ENCODE measurements at places on chromosomes 1 and 21.

- no peak for DNase-seq
Observed at GRCh38 chr1:9363061-9363471, 70.4 kb downstream of the SPSB1 start.

GRCh38 chr21:18493422-18493821 is 89.8 kb upstream of the TMPRSS15 start:
- no peak for DNase-seq

- DNase-seq = no peak
Observed at GRCh38 chr21:31294691-31295090, 49.4 kb downstream of the TIAM1 start.

DNA sequence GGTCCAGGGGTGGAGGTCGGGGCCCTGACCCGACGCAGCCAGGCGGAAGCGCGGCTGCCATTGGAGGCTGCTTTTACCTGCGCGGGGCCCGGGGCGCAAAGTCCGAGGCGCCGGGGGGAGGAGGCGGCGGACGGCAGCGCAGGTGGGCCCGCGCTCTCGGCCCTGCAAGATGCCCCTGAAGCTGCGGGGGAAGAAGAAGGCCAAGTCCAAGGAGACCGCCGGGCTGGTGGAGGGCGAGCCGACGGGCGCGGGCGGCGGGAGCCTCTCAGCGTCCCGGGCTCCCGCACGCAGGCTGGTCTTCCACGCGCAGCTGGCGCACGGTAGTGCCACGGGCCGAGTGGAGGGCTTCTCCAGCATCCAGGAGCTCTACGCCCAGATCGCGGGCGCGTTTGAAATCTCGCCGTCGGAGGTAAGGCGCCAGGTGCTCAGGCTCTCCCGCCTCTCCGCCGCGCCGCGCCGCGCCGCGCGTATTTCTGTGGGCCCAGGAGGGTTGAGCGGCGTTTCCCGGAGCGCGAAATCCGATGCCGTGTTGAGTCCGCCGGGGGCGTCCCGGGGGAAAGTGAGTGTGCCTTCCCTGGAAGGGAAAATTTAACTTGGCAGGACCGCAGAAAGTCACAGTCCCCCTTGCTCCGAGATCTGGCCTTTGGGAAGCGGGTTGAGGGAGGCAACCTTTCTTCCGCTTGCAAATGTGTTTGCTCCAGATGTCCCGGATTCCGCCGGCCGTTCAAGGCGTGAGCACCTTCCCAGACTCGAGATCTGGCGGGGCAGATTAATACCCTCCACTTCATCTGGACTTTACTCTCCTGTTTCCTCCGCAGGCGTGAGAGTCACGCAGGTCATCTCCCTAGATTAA is at the start of gene GIPC2:
TSS of gene GIPC2 (plus strand) at position 41 of the 853 bp plus-strand sequence. CDS start at position 170, 129 bp downstream.
- no peak for DNase-seq

DNA sequence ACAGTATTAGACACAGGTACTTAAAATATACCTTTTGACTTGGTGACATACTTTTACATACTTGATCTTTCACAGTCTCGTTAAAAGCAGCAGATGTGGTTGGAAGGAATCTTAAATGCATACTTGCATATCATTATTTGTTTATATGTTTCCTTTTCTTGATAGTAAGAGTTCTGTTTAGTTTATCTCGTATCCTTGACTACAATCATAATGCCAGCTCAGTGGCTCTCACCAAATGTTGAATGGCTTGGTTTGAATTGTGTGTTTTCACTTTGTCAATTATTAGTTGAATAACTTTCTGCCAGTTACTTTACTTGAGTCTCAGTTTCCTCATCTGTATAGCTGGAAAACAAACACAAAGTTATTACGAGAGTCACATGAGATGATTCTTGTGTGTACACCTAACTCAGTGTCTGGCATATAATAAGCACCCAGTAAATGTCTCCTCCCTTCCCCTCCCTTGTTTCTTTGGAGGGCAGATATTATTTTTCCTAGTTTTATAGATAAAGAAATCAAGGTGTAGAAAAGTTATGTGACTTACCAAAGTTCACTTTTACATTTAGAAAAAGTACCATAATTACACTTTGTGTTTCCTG is 131.6 kb upstream of the IVNS1ABP start:
- DNase-seq = no peak

DNA sequence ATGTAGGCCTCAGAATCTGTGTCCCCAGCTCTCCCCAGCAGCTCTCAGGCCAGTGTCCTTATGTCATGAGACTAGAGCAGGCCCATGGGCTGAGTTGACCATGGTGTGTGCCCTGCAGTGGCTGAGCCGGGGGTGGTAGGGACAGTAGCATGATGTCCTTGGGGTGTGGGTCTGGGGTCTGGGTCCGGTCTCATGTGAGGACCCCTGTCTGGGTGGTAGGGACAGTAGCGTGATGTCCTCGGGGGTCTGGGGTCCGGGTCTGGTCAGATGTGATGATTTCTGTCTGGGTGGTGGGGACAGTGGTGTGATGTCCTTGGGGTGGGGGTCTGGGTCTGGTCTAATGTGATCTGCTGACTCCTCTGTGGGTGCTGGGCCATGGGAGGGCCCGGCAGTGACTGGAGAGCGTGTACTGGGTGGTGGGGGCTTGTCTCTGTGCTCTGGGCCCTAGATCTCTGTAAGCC is 64.5 kb downstream of the OBSCN start:
- no peak for DNase-seq

DNA sequence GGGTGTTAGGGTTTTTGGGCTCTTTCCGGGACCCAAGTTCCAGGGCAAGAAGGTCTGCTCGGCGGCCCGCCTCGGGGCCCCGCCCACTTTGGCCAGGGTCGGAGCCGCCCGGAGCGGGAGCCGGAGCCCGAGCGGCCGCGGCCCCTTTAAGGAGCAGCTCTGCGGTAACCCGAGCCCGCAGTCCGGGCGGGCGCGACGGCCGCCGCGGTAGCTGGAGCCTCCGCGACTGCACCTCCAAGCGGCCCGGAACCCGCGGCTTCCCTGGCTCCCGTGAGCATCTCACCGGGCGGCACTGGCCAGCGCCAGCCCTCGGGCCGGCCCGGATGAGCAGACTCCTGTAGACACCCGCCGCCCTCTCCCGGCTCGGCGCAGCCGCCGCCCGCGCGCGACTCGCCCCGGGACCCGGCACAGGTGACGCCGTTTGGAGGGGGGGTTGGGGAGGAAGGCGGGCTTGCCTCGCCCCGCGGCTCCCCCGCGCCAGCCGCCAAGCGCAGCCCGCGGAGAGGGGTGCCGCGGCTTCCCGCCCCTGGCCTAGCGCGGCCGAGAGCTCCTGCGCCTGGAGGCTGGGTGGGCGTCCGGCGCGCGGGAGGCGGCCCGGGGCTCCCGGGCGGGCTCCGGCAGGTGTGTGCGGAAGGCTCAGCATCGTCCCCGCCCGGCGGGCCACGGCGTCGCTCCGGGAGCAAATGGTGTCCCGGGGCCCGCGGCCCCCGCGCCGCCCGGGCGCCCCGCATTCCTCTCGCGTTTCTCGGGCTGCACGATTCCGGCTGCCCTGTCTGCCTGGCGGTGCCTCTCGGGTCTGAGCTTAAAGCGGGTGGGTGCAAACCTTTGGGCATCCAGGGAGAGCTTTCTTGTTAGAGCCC is at the start of gene TLCD4:
TSS of gene TLCD4 (plus strand) at position 149 of the 860 bp plus-strand sequence. CDS start 26,547 bp downstream, outside the sequence.
- DNase-seq = peak; percentile 50

- DNase-seq = no peak
Observed at GRCh38 chr1:31843506-31843905, 27.7 kb upstream of the SPOCD1 start.

- DNase-seq = no peak
Observed at GRCh38 chr1:201015551-201016091, 7.9 kb downstream of the KIF21B start.

DNA sequence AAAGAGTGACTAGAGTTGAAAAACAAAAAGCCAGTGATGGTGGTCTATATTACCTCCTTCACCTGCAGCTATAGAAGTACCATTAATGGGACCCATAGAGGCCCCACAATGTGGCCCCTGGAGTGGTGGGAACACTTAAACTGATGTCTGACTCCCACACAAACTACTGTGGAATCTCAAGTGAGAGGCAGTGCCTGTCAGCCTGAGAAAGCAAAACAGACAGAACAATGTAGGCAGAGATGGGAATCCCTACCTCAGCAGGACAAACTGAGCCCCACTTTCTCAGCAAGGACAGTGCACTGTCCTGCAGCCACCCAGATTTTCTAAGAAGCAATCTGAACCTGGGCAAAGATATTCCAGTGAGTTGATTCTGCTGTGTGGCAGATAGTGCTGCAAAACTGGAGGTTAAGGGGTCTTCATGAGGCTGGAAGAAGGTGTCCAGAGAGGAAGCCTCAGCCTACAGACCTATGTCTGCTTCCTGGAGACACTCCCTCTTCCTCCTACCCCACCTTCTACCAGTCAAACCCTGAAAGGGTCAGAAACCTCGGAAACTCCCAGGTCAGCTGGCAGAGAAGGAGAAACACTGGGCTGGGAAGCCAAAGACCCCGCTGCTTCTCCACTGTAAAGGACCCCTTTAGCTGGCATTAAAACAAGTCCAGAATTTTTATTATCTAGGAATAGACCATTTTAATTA is 228.7 kb downstream of the C1orf94 start:
- no peak for DNase-seq

- DNase-seq = no peak
Observed at GRCh38 chr1:40838045-40838979, 23.9 kb downstream of the CITED4 start.

DNA sequence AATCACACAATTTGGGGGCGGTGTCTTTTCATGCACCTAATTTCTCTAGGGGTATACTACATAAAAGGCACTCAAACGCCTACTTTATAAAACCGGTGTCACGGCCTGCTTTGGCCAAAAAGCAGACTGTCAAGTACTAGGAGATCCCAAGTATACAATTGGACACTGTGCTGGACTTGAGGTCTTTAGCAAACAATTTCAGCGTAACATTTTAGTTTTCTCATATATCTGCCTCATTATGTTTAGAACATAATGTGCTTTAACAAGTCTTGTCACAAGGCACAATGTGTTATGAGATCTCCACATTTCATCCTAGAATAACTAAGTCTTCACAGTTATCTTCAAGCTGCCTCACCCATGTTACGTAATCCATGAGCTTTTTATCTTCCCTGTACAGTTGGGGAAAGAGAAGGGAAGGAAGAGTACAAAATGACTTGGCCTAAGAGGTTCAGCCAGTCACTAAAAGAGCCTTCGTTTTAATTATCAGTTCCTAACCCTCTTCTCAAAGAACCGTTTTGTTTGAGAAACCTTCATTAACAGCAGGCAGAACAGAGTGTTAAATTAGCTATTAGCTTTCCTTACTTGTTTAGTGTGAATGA is 1.7 kb downstream of the SSX2IP start:
- no peak for DNase-seq

GRCh38 chr1:210360852-210361477 is 32.3 kb downstream of the HHAT start:
- DNase-seq = no peak

GRCh38 chr1:198254948-198255347 is 98.2 kb downstream of the NEK7 start:
- DNase-seq = no peak

DNA sequence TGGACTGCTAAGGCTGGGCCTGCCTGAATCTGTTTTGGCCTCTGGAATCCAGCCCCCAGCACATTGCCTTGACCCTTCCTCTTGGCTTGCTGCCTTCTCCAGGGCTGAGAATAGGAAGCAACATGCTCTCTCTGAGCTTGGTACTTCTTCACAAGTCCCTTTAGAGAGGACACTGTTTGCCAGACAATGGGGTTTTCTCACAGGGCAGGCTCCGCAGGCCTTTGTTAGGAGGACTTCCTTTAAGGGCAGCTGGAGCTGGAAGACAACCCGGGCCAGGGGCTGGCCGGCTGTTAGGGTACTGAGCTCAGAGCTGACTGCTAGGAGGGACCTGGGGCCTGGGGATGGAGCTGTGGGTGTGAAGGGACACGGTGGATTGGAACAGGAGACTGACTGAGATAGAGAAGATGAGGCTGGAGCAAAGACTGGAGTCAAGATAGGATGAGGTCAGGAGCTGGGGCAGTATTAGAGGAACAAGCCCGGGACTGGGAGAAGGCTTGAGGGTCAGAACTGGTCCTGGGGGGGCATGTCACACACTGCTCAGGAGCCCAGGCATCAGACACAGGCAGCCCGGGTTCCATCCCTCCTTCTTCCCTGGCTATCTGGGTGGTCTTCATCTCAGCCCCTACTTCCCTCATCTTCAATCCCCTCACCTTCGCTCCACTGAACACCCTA is 5.4 kb upstream of the ALPL start:
- no peak for DNase-seq

DNA sequence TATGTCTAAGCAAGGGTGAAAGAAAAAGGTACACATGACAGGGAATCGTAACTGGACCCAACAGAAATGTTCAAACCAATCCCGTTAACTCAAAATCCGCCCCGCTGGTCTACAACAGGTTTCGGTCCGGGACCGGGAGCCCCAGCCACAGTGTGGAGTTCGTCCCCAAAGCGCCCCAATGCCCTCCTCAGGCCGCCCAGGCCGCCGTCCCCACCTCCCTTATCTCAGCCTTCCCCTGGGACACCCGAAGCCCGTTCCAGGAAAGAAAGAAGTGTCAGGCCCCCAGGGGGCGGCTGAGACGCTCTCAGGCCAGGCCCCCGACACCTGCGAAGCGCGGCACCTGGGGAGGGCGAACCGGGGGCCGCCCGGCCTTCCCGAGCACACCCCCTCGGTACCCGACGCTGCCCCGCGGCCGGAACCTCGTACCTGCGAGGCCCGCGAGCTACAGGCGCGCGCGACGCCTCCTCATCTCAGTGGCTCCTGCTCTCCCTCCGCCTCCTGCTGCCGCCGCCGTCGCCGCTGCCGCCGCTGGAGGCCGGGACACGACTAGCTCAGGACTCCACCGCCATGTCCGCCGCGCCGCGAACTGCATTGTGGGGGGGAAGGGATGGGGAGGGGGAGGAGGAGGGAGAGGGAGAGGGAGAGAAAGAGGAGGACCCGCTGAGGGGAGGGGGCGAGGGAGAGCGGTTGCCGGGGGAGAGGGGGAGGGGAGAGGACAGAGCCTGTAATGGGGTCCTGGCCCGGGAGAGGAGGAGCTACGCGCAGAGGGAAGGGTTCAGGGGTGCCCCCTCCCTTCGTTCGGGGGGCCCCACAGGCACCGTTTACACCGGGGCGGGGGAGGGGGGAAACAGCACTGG is at the start of gene TUT4:
TSS of gene TUT4 (minus strand) at position 588 of the 857 bp plus-strand sequence. CDS start 26,812 bp downstream, outside the sequence.
- peak; percentile 82 for DNase-seq

GRCh38 chr1:114215436-114215835 is 61.8 kb upstream of the SYT6 start:
- no peak for DNase-seq

DNA sequence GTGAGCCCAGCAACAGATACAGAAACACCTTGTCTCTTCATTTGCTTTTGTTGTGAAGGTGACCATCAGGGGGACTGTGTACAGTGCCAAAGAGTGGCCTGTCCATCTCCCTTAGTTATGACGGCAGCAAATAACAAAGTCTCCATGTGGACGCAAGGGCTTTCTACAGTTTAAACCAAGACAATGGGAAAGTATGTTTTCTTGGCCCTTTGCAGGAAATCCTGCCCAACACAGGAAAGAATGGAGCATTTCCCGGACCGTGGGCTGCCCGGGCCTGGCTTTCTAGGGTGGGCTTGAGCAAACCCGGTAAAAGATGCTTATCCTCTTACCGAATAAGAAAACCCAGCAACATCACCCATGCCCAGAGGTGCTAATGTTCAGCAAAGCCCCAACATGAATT is 87.3 kb downstream of the ZBTB18 start:
- DNase-seq = no peak

- no peak for DNase-seq
Observed at GRCh38 chr1:82786883-82787282, 986.1 kb downstream of the ADGRL2 start.

GRCh38 chr1:168437821-168438220 is 106.0 kb downstream of the XCL2 start:
- DNase-seq = no peak

GRCh38 chr1:99465176-99465900 is 180.6 kb upstream of the PALMD start:
- DNase-seq = no peak

- no peak for DNase-seq
Observed at GRCh38 chr1:226711976-226712741, 26.9 kb downstream of the ITPKB start.
